GM23338 (cell line): ENCODE measurements at places on chromosomes 4 and X. TPM values are rescaled to one million over a fixed set of nuclear protein-coding genes. Genes with fewer than 3 reads are reported as not detected.

DNA sequence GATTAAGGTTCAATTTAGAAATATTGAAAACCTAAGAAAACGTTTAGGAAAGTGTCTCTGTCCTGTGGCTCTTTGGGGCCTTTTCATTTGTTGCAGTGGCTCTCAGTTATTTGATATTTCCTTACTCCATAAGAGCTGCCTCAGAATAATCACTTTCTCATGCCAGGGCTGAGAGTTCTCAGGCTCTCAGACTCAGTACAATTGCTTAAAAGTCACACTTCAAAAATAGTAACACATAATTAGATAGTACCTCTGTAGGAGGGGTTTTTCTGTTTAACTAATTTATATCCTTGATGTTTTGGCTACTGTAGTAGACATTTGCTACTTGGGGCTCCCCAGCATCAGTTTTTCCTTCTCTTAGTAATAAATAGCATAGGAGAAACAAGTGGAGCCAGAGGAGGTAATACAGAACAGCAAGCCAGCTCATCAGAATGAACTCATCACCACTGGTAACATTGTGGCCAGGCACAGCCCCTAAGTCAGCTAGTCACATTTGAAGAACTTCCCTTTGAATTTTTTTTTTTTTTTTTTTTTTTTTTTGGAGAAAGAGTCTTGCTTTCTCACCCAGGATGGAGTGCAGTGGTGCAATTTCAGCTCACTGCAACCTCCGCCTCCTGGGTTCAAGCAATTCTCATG, 8.0 kb upstream of the HNRNPD start:
- H3K4me3 ChIP-seq, result no peak overlapping the region
- no peak overlapping the region for H3K27ac ChIP-seq
- no peaks in the 10 kb centered on the region for H3K4me1 ChIP-seq

GRCh38 chr4:151690164-151690870, 70.5 kb downstream of the GATB start:
- no peaks in the 10 kb centered on the region for H3K36me3 ChIP-seq
- H3K27me3 ChIP-seq, result no peaks in the 10 kb centered on the region
- no peak overlapping the region for H3K4me3 ChIP-seq
- 0 out of 2 replicates have a peak overlapping the region, but pooled peaks have one; percentile 21 for H3K27ac ChIP-seq
- H3K4me1 ChIP-seq, result peaks cover 6% of the 10 kb centered on the region; the same call in 1 of the 2 replicates

DNA sequence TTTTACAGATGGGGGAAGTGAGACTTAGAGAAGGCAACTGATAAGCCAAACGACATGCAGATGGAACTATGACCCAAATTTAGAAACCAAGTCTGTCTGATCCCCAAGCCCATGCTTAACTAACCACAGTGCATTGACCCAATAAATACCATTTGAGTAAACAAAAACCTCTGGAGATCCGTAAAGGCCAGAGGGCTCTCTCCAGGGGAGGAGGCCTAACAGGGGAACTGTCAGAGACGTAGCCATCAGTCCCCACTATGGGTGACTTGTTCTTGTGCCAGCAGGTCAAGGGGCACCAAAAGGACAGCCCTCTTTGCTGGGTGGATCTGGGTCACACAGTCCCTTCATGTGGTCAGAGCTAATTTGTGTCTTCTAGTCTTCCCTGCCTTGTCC, 420.2 kb downstream of the BCOR start:
- no peaks in the 10 kb centered on the region for H3K27me3 ChIP-seq
- H3K36me3 ChIP-seq, result no peaks in the 10 kb centered on the region
- no peak overlapping the region for H3K4me3 ChIP-seq
- H3K4me1 ChIP-seq, result no peaks in the 10 kb centered on the region
- H3K27ac ChIP-seq, result no peak overlapping the region

GRCh38 chr4:145644699-145645098, 25.5 kb downstream of the MMAA start:
- H3K36me3 ChIP-seq, result no peaks in the 10 kb centered on the region
- H3K27me3 ChIP-seq, result no peaks in the 10 kb centered on the region
- H3K4me1 ChIP-seq, result 0 out of 2 replicates have a peak, but pooled peaks cover 5% of the 10 kb centered on the region
- H3K27ac ChIP-seq, result no peak overlapping the region
- DNase-seq, result no peak

- H3K27me3 ChIP-seq, result no peaks in the 10 kb centered on the region
- no peak overlapping the region for H3K27ac ChIP-seq
- no peaks in the 10 kb centered on the region for H3K4me1 ChIP-seq
- H3K36me3 ChIP-seq, result no peaks in the 10 kb centered on the region
Observed at GRCh38 chr4:137299281-137299680, 233.0 kb downstream of the PCDH18 start.

DNA sequence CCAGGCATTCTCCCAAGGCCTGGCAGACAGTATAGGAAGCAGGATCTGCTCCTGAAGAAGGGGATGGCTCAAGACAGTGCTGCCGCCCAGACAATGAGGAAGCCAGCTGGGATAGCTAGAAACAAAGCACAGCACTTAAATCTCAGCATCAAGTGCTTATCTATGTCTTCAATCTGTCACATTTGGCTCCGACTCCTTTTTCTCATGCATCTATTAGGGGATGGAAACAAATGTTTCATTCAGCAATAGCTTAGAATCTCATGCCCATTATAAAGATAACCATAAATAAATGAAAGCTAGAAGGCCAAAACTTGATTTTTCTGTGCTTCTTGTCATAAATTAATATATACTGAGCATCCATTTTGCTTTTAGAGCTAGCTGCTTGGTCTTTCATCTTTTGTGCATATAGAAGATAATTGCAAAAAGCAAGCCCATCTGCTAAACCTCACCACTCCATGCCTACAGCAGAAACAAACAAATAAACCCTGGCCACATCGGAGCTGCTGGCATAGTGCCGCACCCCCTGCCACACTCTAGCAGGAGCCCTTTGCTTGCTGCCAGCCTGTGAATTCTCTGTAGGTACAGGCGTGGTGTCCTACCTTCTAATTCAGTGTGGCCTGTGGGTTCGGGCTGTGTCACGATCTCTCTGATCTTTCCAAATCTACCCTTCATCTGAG, 75.9 kb downstream of the AASDH start:
- no peak overlapping the region for H3K4me3 ChIP-seq
- H3K36me3 ChIP-seq, result no peaks in the 10 kb centered on the region
- H3K27me3 ChIP-seq, result no peaks in the 10 kb centered on the region
- no peak for DNase-seq

GRCh38 chrX:70029863-70030262, 19.9 kb downstream of the AWAT2 start:
- no peak for DNase-seq
- no peak overlapping the region for H3K4me3 ChIP-seq
- no peaks in the 10 kb centered on the region; the same call in 1 of the 2 replicates for H3K4me1 ChIP-seq
- H3K27ac ChIP-seq, result no peak overlapping the region

DNA sequence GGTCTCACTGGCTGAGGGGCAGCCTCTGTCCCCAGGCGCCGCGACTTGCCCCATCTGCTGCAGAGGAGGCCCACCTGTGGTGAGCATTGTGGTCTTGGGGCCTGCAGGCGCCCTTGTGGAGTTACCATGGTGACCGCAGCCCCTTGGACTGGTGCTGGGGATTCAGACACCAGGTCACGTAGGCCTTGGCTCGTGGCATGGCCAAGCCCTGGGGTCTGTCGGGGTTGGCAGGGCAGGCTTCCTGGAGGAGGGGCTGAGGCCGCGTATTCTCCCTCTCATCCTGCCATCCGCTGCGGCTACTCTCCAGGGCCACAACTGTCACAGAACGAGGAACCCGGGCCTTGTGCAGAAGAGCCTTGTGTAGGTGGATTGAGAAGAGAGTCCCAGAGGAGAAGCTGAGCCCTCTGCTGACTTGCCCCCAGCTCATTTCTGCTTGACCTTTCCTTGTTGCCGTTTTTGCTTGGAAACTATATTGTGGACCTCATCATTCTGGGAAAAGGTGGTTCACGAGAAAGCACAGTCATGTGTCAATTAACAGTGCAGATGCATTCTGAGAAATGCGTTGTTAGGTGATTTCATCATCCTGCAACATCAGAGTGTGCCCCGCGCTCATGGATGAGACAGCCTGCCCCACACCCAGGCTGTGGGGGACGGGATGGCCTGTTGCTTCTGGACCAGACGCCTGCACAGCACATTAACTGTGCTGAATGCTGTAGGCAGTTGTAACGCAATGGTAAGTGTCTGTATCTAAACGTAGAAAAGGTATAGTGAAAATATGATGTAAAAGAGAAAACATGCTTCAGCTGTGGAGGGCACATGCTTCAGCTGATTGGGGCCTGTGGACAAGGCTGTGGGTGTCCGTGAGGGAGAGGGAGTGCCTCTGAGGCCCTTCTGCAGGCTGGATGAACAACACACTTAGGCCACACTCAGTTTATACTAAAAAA, 38.5 kb downstream of the TRMT44 start:
- H3K4me1 ChIP-seq, result peaks cover 13% of the 10 kb centered on the region
- H3K27me3 ChIP-seq, result no peaks in the 10 kb centered on the region
- no peak overlapping the region for H3K4me3 ChIP-seq
- no peak overlapping the region for H3K27ac ChIP-seq

GRCh38 chr4:189022440-189023035, 883.3 kb downstream of the TRIML1 start:
- no peaks in the 10 kb centered on the region for H3K36me3 ChIP-seq
- H3K27ac ChIP-seq, result no peak overlapping the region
- DNase-seq, result no peak
- peaks cover 6% of the 10 kb centered on the region; the same call in 1 of the 2 replicates for H3K4me1 ChIP-seq

DNA sequence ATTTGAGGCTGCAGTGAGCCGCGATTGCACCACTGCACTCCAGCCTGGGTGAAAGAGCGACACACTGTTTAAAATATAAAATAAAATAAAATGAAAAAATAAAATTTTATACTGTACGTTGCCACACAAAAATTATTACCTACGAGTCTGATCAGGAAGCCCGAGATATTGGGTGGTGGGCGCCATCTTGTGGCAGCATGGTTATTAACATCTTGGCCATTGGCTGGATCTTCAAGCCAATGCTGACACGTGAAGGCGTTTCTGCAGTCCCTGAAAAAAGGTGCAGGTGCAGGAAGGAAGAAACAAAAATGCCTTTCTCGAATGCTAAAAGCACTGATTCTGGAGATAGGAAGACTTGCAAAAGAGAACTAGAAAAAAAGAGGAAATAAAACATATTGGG, 4.9 kb upstream of the TLR8 start:
- H3K4me3 ChIP-seq, result no peak overlapping the region
- H3K4me1 ChIP-seq, result peaks cover 5% of the 10 kb centered on the region; the same call in 1 of the 2 replicates

GRCh38 chr4:181671672-181672071, 571.5 kb upstream of the TENM3 start:
- H3K4me1 ChIP-seq, result no peaks in the 10 kb centered on the region
- no peak overlapping the region for H3K4me3 ChIP-seq
- no peaks in the 10 kb centered on the region for H3K27me3 ChIP-seq
- H3K27ac ChIP-seq, result no peak overlapping the region
- DNase-seq, result no peak
- H3K36me3 ChIP-seq, result no peaks in the 10 kb centered on the region

DNA sequence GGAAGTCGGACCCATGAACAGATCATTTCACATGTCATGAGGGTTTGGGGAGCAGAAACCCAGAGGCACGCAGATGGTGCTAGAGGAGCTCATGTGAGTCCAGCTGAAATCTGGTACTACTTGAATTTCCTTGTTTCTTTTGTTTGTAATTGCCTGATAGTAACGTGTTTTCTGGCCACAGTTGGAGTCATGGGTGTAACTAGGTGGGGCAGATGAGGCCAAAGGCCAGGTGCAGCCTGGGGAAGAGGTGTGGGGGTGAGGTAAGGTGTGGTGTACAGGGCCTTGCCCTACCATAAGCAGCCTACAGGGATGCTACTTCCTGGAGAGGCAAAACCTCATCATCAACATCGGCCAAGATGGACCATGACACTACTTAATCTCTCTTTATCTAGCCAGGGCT, 271.4 kb downstream of the PTTG2 start:
- no peaks in the 10 kb centered on the region for H3K27me3 ChIP-seq
- H3K4me1 ChIP-seq, result no peaks in the 10 kb centered on the region
- H3K27ac ChIP-seq, result no peak overlapping the region
- no peak for DNase-seq
- no peaks in the 10 kb centered on the region for H3K36me3 ChIP-seq

DNA sequence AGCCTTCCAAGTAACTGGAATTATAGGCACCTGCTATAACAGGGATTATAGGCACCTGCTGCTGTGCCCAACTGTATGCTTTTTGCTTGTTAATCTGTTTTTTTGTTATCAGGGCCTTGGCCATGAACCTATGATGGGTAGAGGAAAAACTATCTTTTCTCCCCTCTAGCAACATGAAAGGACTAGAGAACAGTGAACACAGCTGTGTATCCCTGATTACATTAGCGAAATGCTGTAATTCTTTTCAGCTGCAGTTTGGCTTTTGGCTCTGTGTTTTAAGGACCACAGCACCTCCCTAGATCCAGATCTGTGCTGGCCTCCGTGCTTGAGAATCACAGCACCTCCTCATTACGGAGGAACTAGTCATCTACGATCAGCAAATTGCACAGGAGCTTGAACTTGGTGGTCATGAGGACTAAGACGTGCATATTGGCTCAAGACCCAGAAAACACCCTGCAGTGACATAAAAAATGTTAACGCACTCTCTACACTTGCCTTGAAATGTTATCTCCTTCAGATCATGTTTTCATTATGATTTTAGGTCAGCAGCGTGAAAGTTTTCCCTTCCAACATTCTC, 57.7 kb upstream of the S100G start:
- no peak overlapping the region for H3K4me3 ChIP-seq
- no peaks in the 10 kb centered on the region for H3K27me3 ChIP-seq
- H3K4me1 ChIP-seq, result peaks cover 9% of the 10 kb centered on the region

GRCh38 chrX:16119353-16120220, 3.8 kb upstream of the GRPR start:
- no peaks in the 10 kb centered on the region; the same call in none of the 2 replicates for H3K4me1 ChIP-seq
- no peak overlapping the region for H3K4me3 ChIP-seq
- no peak for DNase-seq
- no peaks in the 10 kb centered on the region for H3K27me3 ChIP-seq
- no peaks in the 10 kb centered on the region for H3K36me3 ChIP-seq

DNA sequence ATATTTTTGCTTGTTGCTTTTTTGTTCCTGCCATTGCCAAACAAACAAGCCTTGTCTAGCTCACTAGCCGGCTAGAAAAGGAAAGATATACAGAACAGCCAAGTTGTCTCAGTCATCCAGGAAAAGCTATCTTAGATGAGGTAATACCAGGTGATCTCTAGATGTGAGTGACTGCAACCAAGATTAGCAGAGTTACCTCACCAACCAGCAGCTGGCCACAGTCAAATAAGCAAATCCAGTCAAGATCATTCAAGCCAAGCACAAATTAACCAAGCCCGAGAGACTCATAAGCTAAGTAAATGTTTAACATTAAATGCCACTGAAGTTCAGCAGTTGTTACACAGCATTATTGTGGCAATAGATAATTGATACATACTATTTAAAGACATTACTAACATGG, 108.6 kb downstream of the CENPC start:
- no peak for DNase-seq
- H3K4me1 ChIP-seq, result no peaks in the 10 kb centered on the region; the same call in 1 of the 2 replicates
- H3K27ac ChIP-seq, result no peak overlapping the region
- H3K27me3 ChIP-seq, result no peaks in the 10 kb centered on the region
- no peak overlapping the region for H3K4me3 ChIP-seq

GRCh38 chrX:11064851-11065600, 46.1 kb upstream of the HCCS start:
- no peaks in the 10 kb centered on the region for H3K27me3 ChIP-seq
- no peaks in the 10 kb centered on the region for H3K36me3 ChIP-seq
- H3K4me1 ChIP-seq, result peaks cover 10% of the 10 kb centered on the region; the same call in 1 of the 2 replicates

Gene POF1B
- 0.10 TPM in 1 of 2 replicates, not detected in the other for total RNA-seq

Gene AFM
- not detected in 2 replicates for total RNA-seq

Gene CENPVL3
- 3.2 and 4.8 TPM in 2 replicates for total RNA-seq

Gene RHOXF1
- total RNA-seq, result 0.31 TPM in 1 of 2 replicates, not detected in the other

Gene UGT2B11
- total RNA-seq, result not detected in 2 replicates

Gene PCYT1B
- total RNA-seq, result 14.6 and 16.5 TPM in 2 replicates
